ENCODE measurements at places on chromosomes 1 and 21.

DNA sequence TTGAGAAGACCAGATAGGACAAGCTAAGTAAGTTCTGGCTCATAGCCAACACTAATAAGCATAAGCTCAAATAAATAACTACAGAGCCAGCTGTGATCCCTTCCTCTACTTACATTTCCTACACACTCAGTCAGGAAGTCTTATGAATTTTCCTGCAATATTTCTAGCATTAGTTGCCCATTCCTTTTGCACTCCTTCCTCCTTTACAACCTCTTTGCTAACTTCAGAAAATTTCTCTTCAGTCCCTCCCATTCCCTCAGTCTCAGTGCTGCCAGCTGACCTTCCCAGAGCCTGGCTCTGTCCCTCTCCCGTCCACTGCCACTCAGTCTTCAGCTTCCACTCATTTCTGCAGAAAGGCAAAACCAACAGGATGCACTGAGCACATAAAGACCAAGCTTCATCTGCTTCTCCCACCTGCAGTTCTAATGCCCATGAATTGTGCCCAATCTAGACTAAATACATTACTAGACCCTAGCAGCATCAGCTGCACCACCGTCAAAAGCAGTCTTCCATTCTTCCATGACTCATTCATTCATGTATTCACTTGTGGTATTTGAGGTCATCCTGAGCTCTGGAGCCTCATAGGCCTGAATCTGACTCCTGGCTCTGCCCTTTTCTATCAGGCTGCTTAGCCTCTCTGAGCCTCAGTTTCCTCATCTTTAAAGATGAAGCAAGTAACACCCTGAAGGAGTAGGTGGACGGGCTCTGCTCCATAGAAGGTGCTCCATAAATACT, 54.6 kb upstream of the SIPA1L2 start:
- DNase-seq, result no peak

- no peak for DNase-seq
Observed at GRCh38 chr1:31665234-31665878, 20.7 kb upstream of the PEF1 start.

DNA sequence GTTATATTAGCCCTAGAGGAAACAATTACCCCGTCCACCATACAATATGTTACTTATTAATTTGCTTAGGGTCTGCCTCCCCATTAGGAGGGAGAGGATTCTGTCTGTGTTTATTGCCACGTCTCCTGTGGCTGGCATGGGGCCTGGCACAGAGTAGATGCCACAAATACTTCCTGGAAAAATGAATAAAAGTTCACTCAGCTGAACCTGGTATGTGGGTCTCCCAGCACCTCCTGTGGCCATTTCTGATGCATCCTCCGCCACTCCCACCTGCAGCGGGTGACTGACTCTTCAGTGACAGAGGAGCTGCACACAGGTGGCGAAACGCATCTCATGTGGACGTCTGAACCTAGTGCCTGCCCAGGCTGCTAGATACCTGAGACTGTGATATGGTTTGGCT, 112.7 kb downstream of the CLIC6 start:
- DNase-seq, result no peak

GRCh38 chr21:31909153-31910073, 36.6 kb downstream of the HUNK start:
- peak; percentile 72 for DNase-seq

DNA sequence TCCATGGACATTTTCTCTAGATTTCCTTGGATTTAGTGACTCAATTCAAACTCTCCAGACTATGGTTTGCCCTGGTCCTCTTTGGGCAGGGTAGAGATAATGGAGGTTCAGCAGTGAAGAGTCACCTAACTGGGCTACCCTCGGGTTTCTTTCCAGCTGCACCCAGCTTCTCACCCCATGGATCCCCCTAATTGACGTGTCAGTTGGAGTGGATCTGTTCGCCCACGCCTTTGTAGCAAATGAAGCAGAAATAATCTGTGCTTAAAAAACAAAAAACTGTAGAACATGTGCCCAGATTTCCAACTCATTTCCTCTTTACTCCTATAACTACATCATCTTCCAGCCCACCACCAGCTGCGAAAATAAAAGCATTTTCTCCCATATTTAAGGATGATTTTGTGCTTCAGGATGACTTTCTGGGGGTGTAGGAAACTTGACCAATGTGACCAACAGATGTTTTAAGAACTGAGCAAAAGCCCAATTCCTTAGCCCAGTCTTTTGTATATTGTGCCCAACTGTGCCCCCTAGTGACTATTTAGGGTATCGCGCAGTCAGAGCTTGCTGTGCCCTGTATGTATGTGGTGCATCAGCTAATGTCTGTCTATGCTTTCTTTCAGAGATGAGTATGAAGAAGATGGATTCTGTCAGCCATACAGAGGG, 66.5 kb upstream of the UBE2U start:
- DNase-seq, result peak; percentile 84

DNA sequence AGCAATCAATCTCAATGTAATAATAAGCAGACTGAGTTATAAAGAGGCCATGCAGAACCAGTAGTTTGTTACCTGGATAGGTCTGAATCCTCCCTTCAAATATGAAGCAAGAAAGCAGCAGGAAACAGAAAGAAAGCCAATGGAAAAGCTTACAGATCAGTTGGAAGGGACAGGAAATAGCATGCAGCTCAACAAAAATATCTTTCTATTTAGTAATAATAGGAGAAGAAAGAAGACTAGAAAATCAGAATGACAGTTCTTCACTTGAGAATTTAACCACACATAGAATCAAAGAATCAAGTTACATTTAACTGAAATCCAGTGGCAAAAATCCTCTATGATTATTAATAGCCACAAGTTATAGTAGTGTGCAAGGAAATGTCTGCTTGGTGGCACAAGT, 194.4 kb downstream of the EIF4G3 start:
- no peak for DNase-seq

DNA sequence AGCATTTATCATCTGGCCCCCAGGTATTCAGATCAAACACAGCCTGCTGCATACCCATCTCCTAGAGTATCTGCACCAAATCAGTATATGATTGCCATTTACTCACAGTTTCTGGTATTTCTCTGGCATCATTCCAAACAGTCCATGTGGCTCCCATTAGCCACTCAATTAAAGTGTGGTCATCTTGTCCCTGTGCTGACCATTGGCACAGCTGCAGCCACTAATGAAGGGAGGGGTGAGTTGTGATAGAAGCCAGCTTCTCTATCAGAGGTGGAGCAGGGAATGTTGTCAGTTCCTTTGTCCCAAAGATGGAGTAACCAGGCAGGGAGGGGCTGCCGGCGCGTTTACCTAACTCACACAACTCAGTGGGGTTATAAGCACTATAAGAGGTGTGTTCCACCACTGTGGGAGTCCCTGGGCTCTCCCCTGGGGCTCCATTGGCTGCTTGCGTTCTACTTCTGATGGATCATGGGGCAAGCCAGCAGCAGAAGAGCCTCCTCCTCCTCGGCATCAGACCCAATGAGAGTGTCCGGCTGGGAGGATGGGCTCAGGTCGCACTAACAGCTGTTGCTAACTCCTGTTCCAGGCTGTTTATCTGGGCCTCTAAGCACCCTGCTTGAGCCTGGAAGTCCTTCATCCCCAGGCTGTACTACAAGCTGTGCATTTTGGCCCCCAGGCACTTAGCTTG, 108.6 kb downstream of the GDAP2 start:
- DNase-seq, result no peak

DNA sequence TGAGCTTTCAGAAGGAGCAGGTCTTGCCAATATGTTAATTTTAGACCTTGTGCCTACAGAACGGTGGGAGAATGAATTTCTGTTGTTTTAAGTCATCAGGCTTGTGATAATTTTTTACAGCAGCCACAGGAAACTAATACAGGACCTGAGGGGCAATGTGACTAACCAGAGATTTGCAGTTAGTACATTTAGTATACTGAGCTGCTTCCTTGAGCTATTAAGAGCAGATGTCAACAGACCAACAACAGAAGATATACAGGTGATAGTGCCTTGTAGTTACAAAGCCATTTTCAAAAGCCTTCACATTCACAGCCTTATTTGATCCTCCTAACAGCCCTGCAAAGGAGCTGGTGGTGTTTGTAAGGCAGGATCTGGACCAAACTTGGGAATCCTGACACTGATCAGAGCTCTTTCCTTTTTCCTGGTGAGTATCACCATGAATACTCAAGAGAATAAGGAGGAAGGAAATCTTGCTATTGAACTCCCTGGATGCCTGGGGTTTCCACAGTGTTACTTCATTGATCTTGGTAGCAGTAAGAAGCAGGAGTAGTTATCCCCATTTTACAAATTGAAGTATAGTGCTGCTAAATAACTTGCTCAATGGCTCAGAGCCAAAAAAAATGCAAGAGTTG, 4.7 kb upstream of the SLAMF1 start:
- no peak for DNase-seq

All from retina (tissue), 1 donor.